NCI-H2171 treated with DMSO at 0.1 percent for 48 hours (cell line): ENCODE measurements at places on chromosomes 1 and 21.
A peak's percentile ranks its signal among the peaks of the same experiment; 100 is the strongest.

DNA sequence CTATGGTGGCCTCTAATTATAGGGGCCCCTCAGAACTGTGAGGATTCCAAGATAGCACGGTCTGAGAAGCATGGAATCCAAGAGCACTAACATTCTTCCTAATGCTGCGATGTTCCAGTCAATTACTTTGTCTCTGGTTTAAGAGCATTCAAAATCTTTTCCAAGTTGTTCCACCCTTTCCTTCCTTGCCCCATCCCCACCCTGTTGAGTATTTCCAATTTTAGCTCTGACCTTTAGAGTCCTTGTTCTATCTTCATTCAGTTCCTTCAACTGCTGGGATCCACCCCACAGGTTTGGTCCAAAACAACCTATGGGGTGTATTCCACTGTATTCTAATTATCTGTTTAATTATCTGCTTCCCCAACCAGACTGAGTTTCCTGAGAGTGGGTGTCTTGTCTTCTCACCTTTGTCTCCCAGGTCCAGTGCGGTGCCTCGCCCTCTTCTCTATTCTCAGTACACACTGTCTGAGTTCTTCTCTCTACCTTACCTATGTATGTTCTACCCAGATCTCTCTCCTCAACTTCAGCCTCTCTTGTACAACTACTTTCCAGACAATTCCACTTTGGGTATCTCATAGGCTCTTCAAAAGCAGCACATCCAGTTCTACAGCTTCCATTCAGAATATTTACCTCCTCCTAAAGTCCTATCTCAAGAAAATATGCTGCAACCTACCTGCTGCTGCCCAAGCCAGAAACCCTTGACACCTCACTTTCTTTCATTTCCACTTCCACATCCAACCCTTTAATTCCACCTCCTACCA, 25.0 kb upstream of the BCL9 start:
- no peak for DNase-seq

DNA sequence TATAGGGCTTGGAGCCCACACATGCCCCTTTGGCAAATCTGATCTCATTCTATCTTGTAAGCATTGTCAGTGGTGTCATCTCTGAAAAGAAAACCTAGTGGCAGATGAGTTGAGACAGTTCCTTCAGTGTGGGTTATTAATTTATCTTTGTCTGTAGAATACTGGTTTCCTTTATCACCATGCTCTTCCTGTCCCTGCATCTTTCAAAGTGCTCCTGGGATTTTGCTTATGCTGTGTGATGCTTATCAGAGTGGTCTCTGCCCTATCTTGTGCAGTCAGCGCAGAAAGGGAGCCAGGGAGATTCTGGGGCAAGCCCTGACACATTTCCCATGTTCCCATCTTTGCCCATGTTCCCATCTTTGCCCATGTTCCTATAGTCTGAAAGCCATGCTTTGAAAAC, 402.9 kb downstream of the RWDD3 start:
- peak; percentile 5 for DNase-seq

DNA sequence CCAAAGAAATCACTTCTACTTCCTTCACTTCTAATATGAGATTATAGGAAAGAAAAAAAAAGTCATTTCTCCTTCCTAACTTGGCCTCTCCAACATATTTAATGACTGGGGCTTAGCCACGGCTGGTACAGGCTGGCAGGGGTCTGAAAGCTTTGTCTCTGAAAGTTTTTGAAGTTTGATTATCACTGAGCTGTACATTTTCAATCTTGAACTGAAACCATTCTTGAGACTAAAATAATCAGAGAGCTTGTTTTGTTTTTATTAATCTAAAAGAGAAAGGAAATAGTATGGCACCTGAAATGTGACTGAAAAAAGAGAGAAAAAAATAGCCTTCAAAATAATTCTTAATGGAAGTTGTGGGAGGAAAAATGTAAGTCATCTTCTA, 3.8 kb upstream of the KRTAP19-8 start:
- no peak for DNase-seq

- DNase-seq, result no peak
Observed at GRCh38 chr1:115648717-115649691, 7.2 kb downstream of the VANGL1 start.

- no peak for DNase-seq
Observed at GRCh38 chr1:232426801-232427200, 203.1 kb downstream of the SIPA1L2 start.

DNA sequence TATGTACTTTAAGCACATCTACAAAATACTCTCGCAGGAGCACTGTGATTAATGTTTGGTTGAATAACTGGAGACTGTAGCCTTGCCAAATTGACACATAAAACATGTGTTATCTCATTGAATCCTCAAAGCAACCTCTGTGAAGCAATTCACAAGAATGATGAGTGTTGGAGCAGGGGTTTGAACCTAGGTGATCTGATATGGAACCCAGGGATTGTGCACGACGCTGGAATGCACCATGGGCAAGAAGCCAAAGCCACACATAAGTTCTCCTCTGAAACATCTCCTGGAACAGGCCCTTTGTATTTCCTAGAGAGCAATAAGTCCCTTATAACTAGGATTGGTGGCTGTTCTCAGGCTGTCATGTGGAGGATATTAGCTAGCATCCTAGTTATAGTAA, 124.6 kb upstream of the IVNS1ABP start:
- no peak for DNase-seq

DNA sequence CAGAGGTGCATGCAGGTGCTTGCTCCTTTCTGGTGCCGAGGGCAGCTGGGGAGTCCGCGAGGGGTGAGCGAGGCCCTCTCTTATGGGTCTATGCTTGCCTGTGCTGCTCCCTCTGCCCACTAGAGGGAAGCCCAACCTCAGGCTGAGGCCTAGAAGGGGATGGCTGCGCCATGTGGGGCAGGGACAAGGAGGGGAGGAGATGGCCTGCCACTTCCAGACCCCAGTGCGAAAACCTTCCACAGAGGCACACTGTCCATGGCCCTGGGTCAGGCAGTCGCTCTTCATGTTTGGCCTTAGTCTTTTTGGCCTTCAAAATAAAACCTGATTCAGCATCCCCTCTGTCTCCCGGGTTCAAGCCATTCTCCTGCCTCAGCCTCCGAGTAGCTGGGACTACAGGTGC, 14.0 kb downstream of the RHBG start:
- peak; percentile 44 for DNase-seq

DNA sequence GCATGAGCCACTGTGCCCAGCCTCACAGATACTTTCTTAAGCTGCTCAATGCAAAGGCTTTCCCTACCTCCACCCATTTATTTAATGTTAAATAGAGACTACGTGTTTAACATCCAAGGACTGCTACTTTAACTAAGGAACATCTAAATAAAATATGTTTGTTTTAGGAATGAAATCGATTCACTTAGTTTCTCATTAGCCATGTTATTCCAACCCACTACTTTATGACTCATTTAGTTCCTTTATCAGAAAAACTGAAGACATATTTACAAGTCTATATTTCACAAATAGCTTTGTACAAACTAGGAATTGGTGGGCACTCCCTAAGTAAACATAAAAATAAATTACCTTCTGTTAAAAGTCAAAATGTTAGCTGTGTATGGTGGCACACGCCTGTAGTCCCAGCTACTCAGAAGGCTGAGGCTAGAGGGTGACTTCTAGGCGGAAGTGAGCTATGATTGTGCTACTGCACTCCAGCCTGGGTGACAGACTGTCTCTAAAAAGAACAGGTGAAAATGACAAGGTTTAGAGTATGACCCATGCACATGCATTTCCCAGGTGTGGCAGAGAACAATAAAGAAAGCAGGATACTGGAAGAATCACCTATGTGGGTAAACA, 39.9 kb upstream of the AK4 start:
- DNase-seq, result no peak

DNA sequence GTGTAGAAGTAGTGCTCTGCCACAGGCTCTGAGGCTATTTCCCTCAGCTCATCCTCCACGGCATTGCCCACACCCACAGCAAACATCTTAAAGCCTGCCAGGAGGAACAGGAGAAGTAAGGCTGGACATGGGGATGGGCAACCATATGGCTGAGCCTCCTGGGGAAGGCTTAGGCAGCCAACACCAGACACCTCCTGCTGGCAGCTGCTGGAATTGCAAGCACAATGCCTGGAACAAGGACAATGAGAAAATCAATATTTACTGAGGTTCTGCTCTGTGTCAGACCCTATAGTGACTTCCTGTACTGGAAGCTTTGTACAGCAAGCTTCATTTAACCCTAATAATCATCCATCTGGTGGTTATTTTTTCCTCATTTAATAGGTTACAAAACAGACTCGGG, 8.2 kb downstream of the MATN1 start:
- peak; percentile 57 for DNase-seq

DNA sequence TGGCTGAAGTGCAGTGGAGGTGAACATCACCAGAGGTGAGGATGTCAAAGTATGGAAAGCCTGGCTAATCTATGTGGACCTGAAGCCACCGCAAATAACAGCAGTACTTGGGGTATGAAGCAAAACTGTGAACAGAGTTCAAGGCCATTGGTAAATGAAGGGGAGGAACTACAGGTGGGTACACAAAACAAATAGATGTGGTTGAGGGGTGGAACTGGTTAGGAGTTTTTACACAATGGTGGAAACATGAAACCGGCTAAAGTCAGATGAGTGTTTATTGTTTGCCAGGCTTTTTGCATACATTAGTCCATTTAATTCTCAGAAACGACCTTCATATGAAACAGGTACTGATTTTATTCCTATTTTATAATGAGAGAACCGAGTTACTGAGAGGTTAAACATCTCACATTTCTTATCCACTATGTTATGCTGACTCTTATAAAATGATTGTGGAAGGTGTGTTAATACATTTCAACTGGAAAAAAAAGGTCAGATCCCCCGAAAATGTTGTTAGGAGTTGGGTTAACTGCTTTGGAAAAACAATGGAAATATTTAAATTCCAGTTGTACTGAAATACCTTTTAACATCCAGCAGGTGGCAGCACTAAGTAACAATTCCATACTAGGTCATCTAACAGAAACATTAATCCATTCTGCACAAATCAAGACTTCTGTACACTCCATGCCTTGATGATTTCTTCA, 44.3 kb upstream of the GTF2B start:
- DNase-seq, result peak; percentile 59

DNA sequence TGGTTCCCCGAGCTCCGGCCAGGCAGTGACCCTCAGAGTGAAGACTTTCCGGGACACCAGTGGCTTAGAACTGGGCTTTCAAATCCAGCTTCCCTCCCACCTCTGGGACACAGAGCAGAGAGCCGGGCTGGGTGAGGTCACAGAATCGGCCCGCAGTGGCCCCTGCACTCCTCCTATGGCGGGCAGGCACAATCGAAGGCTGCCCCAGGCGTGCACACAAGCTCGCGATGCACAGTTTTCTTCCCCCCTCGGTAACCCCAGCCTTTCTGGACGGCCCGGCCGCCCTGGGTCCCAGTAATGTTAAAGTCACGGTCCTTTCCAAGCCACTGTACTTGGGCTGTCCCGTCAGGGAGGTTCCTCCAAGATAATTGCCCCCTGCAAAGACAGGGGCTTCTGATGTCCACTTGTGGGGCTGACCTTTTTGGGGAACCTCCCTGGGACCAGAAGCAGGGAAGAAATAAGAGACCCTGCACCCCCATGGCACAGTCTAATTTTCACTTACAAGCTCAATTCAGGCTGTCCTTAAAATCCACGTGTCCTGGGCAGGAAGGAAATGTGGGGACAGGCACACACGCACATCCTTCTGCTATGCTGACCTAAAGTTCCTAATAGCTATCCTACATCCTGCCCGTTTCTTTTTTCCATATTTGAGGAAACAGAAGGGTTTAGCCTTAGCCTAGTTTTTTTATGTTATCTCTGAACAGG, 13.7 kb downstream of the TFF3 start:
- no peak for DNase-seq

DNA sequence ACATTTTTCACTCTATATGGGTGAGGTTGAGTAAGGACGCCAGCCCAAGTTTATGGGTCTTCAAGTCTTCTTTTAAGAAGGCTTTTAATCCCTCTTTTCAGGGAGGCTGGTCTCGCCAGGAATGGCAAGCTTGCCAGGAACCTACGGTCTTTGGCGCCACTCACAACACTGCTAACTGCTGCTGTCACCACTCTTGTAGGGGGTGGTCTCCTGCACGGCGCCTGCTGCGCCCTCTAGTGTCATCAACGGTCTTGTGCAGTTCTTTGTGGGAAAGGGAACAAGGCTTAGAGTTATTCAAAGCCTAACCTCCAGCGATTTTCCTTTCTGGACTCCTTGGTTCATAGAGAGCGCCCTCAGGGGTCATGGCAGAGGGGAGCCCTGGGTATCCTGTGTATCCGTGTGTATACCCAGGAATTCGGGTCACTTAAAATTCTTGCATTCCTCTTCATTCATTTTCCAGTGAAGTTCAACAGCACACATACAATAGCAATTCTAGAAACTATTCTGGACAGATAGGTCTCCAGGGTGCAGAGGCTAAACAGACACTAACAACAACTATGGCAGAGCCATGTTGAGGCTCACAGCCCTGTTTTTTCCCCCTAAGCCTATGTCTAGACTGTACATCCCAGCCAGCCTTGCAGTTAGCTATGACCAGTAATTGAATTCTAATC, 392.8 kb upstream of the CAMK1G start:
- peak; percentile 48 for DNase-seq

GRCh38 chr1:181159451-181160140, 71.1 kb downstream of the IER5 start:
- DNase-seq, result peak; percentile 73

- no peak for DNase-seq
Observed at GRCh38 chr1:106814418-106814817, 242.1 kb upstream of the PRMT6 start.

GRCh38 chr1:228207381-228207810, 448 bp upstream of the OBSCN start:
- no peak for DNase-seq

DNA sequence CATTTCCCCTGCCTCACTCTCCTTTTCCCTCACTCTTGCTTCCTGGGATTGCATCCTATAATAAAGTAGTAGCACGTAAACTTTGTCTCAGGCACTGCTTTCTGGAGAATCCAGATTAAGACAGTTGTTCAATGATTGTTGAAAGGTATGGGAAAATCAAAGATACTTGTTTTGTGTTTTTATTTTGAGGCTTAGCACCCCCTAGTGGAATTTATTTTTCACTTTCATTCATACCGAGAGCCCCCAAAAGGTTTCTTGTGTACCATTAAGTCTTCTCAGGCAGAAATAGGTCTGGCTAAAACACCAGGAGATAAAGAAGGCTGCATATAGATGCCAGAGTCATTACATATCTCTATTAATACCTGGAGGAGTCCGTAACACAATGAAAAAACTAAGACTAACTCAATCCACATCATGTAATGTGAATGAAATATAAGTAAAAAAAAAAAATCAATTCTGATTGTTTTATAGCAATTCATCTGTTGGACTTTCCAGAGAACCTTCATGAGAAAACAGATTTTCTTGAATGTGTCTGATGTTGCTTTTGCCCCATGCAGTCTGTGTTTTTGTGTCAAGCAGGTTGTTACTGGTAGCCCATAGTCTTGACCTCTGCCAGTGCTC, 103.5 kb downstream of the RPE65 start:
- DNase-seq, result peak; percentile 40

GRCh38 chr1:21110163-21110562, 66.5 kb downstream of the EIF4G3 start:
- no peak for DNase-seq
